CD4-positive, alpha-beta T cell treated with Interferon gamma for 1 hour (primary cell): ENCODE measurements at places on chromosomes 3 and 15.

DNA sequence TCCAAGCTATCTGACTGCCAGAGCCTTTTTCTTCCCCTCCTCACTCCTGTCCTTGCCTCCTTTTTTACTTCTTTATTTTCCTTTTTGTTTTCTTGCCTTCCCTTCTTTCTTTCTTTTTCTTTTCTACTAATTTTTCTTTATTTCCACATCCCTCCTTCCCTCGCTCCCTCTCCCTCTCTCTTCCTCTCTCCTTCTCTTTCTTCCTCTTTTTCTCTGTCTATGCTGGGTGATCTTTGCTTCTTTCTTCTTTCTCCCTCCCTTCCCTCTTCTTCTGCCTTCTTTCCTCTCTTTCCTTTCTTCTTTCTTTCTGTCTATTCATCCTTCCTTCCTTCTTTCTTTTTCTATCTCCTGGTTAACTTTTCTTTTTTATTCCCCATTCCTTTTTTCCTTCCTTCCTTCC lies 564.8 kb downstream of the NSUN3 start:
- no peak for DNase-seq

- no peak for DNase-seq
Observed at GRCh38 chr3:183427196-183427875, 1.1 kb downstream of the MCF2L2 start.

DNA sequence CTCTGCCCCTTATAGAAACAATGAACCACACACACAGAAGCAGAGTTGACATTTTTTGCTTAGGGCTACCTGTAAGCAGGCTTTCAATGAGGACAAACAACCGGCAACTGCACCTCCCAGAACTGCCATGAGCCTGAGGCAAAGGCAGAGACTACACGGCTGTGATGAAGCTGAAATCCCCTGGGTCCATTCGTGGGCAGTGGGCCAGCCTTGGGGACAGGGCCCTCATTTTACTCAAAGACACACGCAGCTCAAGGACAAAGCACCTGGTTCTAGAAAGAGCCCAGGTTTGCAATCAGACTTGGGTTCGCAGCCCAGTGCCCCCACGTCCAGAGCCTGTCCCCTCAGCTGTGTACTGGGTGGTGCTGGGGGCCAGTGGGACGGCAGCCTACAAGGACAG lies 17.9 kb downstream of the FAM174B start:
- DNase-seq, result no peak

DNA sequence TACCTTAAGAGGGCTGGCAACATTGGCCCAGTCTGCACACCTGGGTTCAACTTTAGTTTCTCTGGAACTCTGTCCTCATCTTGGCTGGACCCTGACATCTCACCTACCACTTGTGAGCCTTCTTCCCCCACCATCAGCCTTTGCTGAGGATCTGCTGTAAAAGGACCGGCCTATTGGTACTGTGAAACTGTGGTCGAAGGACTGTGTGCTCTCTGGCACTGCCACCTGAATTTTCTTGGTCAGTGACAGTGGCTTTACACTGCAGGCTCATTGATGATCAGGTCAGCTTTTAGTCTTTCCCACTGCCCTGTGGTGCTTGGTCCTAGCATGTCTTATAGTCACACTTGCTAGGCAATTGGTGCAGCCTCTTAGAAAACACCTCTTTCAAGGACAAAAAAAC lies 86.9 kb downstream of the PEX5L start:
- no peak for DNase-seq

GRCh38 chr15:55283379-55284147 lies 6.0 kb downstream of the RAB27A start:
- DNase-seq, result no peak

- peak; percentile 68 for DNase-seq
Observed at GRCh38 chr3:15859507-15860013, 61.8 kb upstream of the ANKRD28 start.

- no peak for DNase-seq
Observed at GRCh38 chr3:197468167-197468566, 87.6 kb downstream of the BDH1 start.

DNA sequence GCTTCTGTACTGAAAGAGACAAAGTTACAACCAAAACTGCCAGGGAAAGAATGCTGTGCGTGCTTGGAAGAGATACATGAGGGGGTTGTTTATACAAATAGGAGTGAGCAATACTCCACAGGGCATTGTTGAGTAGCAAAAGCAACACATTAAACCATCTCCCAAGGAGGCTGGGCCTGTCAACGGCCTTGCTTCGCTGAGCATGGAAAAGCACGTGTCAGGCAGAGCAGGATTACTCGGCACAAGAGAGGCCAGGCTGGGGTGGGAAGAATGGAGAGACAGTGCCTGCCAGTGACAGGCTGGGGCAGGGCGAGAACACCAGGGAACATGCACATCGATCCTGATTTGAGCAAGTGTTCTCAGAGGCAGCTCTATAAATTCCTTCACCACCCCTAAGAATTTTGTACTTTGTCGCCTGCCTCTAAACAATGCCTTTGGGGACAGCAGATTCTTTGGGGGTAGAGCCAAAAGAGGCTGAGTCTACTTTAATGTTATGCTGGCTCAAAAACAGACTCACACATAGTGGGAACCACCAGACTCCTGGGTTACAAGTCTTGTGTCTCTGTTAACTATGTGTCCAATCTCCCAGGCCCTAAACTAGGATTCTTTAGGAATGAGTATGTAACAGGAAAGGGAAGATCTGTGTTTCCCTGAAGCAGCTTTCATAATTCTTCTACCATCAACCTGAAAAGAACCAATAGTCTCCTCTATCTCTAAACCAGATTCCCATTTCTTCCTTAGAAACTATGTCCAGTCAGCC lies 67.2 kb downstream of the LIPC start:
- DNase-seq, result no peak

GRCh38 chr15:67784090-67784781 lies 41.1 kb upstream of the SKOR1 start:
- peak; percentile 75 for DNase-seq

DNA sequence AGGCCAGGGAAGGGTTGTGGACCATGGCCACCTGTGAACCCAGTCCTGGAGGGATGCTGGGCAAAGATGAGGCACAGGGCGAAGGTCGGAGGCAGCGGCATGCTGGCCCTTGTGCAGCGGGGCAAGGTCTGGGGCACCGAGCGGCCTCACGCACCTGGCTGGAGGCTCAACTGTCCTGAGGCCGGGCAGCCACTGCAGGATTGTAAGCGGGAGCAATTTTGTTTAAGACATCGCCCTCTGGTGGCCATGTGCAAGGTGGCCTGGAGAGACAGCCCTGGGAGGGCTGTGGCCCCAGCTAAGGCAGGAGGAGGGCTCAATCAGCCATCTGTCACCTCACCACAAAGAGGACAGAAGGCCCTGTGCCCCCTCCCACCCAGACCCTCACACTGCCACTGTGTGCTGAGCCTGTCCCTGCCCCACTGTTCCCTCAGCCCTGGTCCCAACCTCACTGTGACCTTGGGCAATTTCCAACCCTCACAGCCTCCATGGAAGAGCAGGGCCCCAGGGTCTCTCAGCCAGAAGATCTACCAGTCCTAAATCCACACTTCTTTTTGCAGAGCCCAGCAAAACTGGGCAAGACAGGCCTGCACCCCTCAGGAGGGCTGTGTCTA lies 46.2 kb downstream of the TPRA1 start:
- DNase-seq, result peak; percentile 40

- no peak for DNase-seq
Observed at GRCh38 chr3:72187131-72187530, 402.2 kb upstream of the PROK2 start.

DNA sequence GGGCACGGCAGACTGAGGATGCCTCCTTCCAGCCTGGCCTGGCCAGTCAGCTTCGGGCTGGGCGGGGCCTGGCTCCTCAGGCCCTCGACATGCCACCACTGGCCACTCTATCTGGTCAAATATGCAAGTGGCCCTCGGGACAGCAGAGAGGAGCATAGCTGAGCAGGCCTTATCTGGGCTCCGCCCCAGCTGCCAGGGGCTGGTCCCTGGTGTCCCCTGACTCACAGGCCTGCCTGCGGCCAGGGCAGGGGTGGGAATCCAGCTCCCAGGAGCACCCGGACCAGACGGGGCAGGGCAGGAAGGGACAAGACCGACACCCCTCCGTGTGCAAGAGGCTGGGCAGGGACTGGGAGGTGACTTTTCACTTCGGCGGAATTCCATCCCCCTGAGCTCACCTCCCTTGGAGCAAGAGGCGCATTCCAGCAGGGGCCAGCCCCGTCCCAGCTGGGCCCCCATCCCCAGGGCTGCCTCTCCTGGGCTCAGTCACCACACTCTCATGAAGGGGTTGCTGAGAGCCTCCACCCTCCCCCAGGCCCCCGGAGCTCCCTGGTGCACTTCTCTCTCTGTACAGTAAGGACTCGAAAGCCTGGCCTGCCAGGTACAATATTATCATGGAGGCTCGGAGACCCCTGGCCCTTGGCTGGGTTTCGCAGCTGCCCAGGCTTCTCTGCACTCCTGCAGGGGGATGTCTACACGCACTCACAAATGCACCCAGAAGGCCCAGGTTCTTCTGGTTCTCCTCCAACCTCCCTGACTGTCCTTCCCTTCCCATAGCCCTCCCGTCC lies 29.5 kb downstream of the WNT7A start:
- no peak for DNase-seq

DNA sequence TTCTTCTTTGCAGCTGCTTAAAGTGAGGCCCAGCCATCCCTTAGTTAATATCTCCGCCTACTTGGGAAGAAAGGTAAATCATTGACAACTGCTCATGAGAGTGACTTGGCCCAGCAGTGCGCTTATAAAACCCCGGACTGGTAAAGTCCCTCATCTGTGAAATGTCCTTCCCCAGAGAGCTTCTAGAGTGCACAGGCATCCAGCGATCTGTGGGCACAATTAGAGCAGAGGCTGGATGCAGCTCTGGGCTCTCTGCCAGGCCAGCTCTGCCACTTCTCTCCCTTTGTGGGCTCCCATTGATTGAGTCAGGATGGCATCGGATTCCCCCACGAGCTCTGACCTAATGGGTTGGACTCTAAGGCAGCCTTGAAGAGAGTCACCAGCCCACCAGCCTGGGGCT lies 219.0 kb upstream of the LINGO1 start:
- no peak for DNase-seq

GRCh38 chr3:164194842-164195241 lies 883.5 kb downstream of the SI start:
- DNase-seq, result no peak

DNA sequence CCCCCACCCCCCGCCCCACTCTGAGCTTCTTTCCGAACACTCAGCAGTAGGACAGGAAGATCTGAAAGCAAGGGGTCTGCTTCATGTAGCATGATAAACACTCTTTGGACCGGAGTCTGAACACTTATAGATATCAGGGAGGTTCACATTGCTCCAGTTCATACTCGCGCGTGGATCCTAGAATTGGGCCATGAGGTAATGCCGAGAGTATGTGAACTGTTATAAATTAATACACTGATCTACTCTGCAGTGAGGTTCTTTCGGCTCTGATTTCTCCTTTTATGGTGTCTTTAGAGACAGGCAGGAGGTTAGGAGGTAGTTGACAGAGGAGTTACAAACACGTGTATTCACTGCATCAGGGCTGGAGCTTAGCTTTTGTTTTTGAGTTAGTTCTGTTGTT lies 223.0 kb downstream of the THSD4 start:
- DNase-seq, result no peak

DNA sequence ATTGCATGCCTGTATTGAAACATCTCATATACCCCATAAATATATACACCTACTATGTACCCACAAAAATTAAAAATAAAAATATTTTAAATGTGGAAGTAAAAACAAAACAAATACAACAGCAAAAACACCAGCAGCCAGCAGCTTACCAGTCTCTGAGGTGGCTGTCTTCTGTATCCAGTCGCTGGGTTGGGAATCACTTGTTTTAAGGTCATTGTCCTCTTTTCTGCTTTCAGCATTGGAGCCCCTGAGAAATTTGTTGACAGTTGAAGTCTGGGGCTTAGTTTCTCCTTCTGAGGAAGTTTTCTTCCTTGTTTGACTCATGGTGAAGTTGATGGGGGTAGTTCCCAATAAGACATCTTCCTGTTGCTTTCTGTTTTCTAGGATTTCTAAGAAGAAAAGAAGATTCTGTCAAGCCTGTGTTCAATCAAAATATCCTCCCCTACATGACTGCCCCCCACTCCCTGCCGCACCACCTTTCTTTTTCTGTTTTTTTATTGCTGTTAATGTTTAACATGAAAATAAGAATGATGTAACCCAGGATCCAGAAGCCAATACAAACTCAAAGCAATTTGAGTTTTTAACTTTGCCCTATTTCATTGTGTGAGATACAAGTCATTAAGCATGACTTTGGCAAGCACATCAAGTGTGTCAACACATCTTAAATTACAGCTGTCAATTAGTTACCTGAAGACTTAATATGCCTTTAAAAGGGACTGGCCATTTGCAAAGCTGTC lies at the start of gene LRRC31:
Gene LRRC31, minus strand, starts transcription at position 452 of the 737 bp plus-strand sequence. Its CDS starts 128 bp downstream, at position 324.
- DNase-seq, result no peak

DNA sequence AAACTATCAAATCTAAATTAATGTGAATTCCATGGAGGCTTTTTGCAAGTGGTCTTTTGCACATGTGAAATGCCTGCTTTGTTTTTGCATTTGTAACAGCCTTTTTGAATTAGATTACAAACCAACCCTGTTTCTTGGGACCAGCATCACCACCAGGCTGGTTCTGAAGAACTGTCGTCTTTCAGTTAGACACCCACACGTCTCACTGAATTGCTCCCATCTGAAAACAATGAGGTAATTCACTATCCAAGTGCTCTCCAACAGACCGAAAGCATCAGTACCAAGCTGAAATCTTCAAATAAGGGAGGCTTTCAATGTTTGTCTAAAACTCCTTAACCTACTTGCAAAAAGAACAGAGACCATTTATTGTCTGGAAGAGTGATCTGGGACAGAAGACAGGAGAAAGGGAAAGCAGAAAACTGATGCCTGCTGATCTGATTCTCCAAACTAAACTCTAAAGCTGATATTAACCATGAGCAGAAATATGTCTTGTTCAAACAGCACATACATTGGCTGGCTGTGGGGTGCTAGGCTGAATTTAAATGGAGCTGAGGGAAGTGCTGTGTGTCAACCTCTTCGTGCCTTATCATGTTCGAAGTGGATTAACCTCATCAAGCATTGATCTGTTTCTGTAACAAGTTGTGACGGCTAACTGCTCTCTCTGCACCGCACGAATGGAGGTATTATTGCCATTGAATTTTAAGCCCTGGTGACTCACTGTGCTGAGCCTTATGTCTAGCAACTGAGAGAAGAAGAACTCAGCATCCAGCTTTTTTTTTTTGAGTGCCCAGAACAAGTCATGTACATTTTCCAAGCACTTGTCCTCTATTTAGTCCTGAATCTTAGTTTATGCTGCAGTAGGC lies 213.7 kb upstream of the P2RY1 start:
- DNase-seq, result no peak

DNA sequence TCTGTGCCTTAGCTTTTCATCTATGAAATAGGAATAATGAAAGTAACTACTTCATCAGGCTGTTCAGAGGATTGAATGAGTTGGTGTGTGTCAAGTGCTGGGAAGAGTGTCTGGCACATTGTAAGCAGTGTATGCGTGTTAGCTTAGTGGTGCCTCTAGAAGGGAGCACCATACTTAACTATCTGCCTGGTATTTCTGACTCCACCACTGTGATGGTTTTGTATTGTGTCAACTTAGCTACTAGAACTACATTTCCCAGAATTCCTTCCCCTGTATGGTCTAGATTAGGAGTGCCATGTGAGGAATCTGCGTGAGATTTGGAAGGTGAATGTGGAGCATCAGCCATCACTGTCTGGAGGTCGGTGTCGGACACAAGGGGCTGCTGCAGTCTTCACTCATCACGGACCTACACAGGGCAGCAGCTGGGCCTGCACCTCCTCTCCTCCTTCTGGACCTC lies 115.4 kb upstream of the GALNT15 start:
- no peak for DNase-seq
